SW480 (cell line): ENCODE measurements at places on chromosomes 2 and 18.

DNA sequence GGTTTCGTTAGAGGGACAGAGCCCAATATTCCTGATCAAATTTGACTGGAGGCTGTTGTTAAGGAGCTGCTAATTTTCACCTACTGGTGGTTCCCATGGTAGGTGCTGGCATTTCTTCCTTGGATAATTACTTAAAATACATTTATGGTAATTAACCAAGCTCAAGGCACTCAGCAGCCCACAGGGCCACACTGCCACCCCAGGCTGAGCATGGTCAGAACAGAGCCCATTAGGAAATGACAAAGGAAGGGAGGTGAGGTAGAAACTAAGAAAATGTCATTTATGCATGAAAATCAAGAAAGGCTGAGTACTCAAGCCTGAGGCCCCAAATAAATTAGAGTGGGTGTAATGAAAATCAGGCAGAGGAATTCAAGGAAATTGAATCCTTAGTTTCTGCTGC is 510.2 kb upstream of the GYPC start:
- no peak for DNase-seq

DNA sequence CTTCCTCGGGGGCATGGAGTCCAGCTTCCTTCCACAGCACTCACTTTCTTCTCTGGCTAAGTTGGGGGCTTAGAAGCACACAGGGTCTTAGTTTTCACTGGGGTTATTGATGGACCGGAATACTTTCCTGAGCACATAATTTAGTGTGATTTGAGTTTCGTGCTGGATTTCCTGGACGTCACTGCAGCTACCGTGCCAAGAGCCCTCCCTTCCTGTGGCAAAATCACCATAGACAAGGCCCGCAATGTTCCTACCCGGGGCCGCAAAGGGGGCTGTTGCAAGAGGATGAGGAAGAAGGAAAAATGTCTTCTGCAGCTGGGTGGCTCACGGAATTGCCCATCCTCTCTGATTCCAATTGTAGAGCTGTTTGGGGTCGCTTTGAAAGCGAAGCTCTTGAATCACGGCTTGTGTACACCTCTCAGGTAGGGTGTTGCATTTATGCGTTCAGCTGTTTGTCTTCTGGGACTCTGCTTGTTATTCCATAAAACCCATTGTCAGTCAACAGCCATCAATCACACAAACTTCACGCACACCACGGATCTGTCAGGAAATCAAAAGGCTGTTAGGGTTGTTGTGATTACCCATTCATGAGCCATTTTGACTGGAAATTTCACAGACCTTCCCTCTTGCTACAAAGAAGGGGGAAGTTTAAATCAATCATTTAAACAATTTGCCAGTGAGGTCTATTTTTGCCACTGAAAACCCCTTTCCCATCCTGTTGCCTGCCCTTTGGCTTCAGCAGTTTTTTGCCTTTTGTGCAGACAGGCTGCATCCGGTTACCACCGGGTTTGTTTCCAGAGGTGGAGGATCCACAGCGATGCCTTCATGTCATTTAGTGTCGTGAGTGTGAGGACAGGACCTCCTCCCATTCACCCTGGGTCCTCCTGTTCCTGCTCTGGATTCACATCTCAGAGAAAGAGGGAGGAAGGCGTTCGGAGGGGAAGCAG is 36.0 kb downstream of the SMIM21 start:
- no peak for DNase-seq

DNA sequence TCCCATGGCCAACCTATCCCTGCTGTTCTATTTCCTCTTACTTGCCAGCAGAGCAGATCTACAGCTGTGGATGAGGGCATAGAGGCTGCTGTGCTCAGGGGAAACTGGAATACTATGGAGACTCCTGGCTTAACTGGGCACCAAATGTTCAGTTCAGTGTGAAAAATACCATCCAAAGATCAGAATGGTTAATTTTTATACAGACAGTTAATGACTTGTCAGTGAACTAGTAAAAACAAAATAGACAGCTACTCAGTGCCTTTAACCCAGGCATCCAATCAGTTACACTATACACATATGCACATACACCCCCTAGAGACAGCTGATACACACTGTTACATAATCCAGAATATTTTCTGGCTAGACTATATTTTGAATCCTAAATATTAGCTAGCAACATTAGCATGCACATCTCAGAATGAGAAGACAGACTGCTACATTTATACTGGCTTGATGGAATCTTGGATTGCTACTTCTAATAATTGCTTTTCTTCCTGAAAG is 59.1 kb upstream of the WIPF1 start:
- peak; percentile 11 for DNase-seq

- no peak for DNase-seq
Observed at GRCh38 chr18:66534110-66534509, 69.8 kb downstream of the CDH19 start.

DNA sequence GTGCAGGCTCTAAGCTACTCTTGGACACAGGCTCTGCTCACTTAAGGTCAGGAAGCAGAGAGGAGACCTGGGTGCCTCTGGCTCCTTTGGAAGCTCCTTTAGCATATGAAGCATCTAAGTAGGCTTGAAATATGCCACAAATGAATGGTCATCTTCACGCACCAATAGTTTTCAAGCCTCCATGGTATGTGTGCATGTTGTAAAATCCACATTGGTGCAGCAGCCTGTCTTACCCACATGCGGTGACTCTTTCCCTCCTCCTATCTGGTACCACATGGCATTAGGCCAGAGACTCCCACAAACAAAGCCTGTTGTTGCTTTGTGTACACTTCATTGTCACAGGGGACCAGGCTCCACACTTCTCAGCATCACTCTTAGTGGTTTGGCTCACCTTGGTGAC is 442.2 kb upstream of the RAB12 start:
- no peak for DNase-seq

- no peak for DNase-seq
Observed at GRCh38 chr18:47628240-47628781, 302.1 kb downstream of the SMAD2 start.
